ENCODE measurements at places on chromosomes 3 and 15.

DNA sequence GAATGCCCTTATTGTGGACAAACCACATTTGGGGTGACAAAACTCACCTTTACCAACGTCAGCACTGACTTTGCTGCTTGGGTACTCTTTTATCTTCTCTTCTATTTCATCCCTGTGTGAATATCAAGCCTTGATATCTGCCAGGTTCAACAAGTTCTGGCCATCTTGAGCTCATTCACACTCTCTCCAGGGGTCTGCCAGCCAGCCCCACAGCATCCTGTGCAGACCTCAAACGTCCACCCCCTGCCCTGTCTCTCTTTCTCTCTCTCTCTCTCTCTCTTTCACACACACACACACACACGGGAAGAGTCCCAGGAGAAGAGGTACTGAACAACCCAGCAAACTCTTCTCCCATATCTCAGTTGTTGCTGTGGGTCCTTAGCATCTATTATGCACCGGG is 10.7 kb downstream of the ILDR1 start:
- no peak for DNase-seq

GRCh38 chr3:142787719-142788118 is 63.9 kb downstream of the TRPC1 start:
- no peak for DNase-seq

- DNase-seq = no peak
Observed at GRCh38 chr3:81931265-81932251, 170.1 kb upstream of the GBE1 start.

DNA sequence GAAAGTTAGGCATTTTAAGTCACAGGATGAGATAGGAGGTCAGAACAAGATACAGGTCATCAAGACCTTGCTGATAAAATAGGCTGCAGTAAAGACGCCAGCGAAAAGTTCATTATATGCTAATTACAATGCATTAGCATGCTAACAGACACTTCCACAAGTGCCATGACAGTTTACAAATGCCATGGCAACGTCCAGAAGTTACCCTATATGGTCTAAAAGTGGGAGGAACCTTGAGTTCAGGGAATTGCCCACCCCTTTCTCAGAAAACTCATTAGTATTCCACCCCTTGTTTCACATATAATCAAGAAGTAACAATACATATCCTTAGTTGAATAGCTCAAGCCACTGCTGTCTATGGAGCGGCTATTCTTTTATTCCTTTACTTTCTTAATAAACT is 92.7 kb upstream of the PLXND1 start:
- DNase-seq = no peak

DNA sequence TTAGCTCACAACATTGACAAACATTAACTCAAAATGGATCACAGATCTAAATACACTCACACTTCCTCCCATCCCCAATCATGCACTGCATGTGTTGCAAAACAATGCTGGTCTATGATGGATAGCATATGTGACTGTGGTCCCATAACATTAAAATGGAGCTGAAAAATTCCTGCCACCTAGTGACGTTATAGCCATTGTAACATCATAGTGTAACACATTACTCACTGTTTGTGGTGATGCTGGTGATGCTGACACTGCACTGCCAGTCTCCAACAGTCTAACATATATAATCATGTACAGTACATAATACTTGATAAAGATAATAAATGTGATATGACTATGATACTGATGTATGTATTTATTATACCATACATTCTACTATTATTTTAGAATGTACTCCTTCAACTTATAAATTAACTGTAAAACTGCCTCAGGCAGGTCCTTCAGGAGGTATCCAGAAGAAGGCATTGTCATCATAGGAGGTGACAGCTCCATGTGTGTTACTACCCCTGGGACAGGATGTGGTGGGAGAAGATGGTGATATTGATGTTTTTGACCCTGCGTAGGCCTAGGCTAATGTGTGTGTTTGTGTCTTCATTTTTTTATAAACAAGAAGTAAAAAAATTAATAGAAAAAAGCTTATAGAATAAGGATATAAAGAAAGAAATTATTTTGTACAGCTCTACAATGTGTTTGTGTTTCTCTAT is 41.3 kb downstream of the TXNRD3 start:
- no peak for DNase-seq

Data from stimulated activated CD4-positive, alpha-beta T cell treated with anti-CD3 and anti-CD28 coated beads, Interleukin-1b, Interleukin-23, amount 100 ng/mL, for 1 hour (primary cell).